ENCODE measurements at places on chromosomes 16 and 17.
A peak's percentile ranks its signal among the peaks of the same experiment; 100 is the strongest.

DNA sequence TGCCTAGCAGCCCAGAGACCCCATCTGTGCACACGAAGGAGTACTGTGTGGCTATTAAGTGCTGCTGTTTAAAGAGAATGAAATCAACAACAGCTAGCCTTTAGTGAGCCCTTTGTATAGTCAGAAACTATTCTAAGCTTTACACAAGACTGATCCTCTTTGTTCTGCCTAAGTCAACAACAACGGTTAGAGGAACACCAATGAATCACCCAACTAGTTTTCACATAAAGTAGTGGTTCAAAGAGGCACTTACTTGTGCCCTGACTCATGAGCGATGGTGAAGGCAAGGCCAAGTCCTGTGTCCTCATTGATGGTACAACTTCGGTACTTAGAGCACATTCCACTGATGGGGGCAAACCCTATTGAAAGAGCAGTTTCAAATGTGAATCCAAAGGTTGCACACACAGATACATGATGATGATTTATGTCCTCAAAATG lies 75.8 kb downstream of the ADAMTS18 start:
- DNase-seq = no peak

- no peak for DNase-seq
Measured at GRCh38 chr16:15757077-15757386, 99.8 kb downstream of the MYH11 start.

GRCh38 chr17:63611354-63611753 lies 10.7 kb downstream of the TACO1 start:
- no peak for DNase-seq

DNA sequence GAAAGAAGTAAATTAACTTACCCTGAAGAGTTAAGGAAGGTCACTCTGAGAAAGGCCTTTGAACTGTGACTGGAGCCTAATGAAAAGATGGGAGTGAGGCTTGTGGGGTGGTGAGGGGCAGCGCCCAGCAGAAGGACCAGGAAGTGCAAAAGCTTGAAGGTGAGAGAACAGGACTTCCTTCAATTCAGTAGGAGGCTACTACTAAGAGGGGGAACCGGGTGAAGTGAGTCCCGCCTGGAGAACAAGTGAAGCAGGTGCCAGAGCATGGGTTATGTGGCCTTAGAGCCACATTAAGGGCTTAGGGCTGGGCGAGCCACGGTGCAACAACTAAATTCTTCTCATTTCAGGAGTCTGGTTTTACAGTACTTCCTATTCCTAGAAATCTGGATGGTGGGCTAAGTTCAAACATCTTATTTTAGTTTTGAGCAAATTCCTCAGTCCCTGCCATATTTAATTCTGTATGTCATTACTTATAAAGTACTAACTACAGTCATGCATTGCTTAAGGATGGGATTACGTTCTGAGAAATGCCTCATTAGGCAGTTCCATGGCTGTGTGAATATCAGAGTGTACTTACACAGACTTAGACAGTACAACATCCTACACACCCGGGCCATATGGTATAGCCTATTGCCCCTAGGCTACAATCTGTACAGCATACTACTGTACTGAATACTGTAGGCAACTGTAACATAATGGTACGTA lies 5.1 kb downstream of the CFAP20 start:
- no peak for DNase-seq

DNA sequence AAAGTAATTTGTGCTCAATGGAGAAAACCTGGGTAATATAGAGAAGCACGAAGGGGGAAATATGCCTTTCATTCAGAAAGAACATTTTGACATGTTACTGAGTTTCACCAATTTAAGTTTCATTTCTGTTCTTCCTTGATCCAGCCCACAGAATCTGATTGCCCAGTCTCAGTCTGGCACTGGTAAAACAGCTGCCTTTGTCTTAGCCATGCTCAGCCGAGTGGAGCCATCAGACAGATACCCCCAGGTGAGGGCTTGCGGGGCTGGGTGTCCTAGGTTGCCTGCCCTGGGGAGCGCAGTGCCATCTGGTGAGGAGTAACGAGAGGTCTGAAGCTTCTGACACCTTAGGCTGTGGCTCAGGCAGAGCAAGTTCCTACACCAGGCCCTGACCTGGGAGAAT lies 17.7 kb downstream of the DDX19A start:
- no peak for DNase-seq

DNA sequence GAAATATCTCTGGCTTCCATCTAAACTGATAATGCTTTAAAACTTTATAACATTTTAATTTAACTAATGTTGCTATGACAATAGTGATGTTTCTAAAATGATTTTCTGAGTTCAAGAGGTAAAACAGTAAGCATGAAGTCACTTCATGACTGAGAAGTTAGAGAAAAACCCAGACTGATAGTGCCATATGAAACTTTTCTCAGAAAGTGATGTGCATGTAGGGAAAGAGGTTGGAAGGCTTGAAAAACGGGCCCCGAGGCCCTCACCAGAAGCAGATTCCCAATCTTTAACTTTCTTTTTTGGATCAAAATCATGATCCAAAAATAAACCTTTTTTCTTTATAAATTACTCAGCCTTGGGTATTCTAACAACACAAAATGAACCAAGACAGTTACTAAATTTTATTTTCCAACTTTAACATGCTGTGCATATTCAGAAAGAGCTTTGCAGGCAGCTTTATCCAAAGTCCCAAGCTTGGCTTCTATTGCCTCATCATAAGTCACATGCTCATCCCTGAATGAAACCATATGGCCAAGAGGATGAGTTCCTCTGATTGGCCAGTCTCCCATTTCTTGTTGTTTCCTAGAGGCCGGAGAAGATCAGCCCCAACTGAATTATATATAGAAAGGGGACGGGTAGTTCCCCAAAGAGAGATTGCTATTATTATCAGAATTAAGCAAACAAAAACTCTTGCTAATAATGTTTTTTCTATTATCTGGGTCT lies 357.6 kb upstream of the SALL1 start:
- DNase-seq = no peak

- DNase-seq = no peak
Measured at GRCh38 chr16:61413021-61413420, 623.2 kb downstream of the CDH8 start.

DNA sequence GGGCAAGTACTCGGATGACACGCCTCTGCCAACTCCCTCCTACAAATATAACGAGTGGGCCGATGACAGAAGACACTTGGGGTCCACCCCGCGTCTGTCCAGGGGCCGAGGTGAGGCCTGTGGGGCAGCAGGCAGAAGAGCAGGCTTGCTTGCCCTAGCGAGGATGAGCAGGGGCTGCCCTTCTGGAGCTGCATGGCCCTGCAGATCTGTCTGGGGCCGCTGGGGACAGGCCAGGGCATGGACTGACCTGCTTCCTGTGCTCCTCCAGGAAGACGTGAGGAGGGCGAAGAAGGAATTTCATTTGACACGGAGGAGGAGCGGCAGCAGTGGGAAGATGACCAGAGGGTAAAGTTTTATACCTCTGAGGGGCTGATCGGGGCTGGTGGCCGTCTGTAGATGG lies 5.3 kb downstream of the DHX38 start:
- DNase-seq = no peak

GRCh38 chr17:28076144-28076543 lies 33.7 kb downstream of the NLK start:
- no peak for DNase-seq

DNA sequence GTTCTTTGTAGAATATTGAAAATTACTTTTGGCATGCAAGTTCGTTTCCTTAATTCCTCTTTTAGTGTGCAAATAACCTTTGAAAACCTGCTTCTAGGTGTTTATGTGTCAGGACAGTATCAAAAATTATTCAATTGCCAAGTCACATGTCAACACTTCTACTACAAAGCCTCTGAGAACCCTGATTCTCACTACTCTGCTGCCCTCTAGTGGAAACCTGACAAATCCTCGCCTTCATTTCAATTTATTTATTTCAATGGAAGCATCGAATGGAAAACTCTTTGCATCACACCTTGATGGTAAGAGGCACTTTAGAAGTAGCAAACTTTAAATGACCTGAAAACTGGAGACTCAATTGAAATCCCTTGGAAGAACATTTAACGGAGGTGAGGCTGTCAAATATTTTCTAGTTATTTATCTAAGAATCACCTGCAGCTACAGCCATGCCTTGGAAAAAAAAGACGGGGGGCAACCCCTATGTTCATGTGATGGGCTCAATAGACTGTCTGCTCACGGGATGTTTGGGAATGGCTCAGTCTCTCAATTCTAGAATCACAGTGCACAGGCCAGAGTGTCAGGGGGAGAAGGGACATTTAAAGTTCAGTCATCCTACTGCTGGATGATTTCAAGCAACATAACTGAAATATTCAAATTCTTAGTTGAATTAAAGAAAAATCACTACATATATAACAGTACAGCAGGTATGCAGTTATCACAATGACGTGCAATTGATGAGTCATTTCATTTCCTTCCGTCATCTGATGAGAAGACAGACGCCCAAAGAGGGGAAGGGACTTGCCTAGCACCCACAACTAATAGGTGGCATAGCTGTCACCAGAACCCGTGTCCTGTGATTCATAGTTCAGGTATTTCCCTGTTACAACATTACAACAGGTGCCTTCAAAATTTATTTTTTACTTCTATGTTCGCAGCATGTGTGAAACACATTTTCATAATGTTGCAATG lies 563.9 kb downstream of the TOX3 start:
- peak; percentile 28 for DNase-seq

DNA sequence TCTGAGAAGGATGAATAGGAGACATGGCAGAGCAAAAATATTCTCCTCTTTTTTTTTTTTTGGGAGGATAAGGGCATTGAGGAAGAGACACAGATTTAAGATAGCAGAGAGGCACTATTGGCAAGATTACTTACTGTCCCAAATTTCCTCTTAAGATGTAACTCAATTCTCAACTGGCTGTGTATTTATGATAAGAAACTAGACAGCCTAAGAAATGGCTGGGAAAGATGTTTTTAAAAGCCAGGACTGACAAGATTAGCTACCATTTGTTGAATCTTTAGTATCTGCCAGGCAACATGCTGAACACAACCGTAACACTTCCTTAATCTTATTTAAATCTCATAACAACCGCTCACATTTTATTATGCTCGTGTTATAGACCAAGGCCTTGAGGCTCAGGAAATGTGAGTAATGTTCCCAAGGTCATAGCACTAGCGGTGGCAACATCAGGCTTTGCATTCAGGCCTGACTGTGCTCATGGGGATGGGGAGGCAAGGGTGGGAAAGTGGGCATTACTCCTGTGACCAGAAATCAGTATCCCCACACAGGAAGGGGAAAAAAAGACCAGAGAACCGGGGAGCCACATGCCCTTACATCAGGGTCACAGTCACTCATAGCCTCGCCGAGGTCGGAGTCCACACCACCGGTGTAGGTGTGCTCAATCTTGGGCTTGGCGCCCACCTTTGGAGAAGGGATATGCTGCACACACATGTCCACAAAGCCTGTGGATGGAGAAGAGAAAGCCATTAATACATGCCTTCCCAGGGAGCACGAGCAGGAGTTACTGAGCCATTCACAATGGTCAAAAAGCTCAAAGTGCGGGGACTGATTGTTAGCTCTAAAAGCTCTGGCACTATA lies 15.6 kb downstream of the HIGD1B start:
- DNase-seq = no peak

DNA sequence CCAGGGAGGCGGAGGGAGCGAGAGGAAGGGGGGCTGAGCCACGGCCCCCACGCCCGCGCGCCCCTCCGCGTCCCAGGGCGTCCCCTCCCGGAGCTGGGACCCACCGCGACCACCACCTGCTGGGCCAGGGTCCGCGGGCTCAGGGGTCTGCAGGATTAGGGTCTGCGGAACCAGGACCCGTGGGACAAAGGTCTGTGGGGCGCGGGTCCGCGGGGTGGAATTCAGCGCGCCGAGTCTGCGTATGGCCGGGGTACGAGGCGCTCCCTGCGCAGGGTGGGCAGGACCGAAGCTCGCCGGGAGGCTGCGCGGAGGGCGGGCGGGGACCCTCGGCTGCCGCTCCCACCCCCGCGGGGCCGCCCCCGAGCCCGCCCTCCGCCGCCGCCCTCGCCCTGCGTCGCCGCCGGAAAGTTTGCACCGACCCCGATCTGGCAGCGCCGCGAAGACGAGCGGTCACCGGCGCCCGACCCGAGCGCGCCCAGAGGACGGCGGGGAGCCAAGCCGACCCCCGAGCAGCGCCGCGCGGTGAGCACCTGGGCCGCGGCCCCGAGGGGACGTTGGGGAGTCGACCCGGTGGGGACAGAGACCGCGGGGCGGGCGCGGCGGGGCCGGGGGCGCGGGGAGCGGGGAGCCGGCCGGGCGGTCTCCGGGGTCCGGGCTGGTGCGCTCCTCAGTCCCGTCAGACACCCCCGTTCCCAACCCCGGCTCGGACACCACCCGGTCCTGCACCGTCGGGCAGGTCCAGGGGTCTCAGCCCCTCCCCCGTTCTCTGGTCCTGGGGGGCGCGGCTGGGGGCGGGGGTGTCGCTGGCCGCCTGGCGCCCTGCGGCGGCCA lies at the start of gene GCGR:
TSS of gene GCGR (plus strand) at position 423 of the 831 bp plus-strand sequence. CDS start 4,869 bp downstream, outside the sequence.
- no peak for DNase-seq

DNA sequence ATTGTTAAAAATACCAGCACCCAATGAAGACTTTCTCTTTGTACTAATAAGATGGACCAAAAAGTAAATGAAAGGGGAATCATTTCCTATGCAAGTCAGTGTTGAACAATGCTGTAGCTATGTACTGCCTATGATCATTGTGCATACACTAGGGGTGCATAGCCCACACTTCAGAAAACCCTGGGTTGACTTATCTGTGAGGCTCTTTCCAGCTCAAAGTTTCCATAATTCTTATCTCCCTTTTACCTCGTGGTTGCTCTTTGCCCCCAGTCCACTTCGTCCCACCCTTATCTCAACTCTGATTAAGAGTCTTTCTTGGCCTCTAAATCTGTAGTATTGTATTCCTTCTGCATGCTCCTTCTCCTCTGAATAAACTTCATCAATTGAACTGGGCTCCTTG lies 336.8 kb downstream of the SHISA9 start:
- DNase-seq = no peak

DNA sequence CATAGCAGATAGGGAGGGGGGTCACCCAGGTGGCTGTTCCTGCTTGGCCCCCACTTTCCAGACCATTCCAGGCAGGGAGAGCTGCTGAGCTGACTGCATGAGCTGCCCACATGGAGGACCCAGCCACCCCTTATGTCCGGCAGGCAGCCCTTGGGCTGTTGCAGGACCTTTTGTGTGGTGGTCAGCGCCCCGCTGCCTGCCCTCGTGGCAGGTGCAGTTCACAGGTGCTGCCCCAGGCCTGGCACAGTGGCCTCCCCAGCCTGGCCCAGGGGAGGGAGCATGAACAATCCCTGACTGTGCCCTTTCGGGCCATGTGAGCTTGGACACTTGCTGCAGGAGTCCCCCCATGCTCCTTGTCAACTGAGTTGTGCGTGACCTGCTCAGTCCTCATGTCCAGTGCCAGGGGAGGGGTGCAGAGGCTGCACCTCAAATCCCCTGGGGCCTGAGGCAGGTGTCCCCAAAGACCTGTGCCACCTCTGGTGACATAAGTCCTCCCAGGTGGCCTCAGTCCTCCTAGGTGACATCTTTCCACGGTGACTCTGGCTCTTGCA lies 8.6 kb downstream of the TBC1D26 start:
- no peak for DNase-seq

Measured in HTR-8/SVneo (cell line).